Activated CD4-positive, CD25-positive, alpha-beta regulatory T cell treated with anti-CD3 and anti-CD28 coated beads, Interleukin-2, amount 50 U/mL, for 72 hours (primary cell): ENCODE measurements at places on chromosomes 5 and 9.

- no peak for DNase-seq
Measured at GRCh38 chr5:6525910-6526309, 77.3 kb downstream of the UBE2QL1 start.

GRCh38 chr5:74579215-74579614 is 61.3 kb downstream of the ENC1 start:
- DNase-seq: peak; percentile 36

DNA sequence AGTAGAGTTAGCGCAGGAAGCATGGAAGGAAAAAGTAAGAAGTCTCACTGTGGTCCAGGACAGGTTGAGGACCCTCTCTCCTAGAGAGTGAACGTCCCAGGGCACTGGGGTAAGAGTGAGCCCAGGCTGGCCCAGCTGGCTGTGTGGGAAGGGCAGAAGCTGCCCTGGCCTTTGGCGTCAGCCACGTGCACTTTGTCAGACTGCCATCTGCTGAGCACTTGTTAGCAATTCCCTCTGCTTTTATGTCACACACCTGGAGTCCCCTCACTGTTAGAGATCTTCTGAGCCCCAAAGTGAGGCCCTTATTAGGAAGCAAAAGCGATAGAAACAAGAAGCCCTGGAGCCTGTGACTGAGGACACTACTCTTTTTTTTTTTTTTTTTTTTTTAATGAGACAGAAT is 79.1 kb downstream of the UGCG start:
- no peak for DNase-seq

- DNase-seq: no peak
Measured at GRCh38 chr9:15549611-15550010, 3.2 kb upstream of the CCDC171 start.

DNA sequence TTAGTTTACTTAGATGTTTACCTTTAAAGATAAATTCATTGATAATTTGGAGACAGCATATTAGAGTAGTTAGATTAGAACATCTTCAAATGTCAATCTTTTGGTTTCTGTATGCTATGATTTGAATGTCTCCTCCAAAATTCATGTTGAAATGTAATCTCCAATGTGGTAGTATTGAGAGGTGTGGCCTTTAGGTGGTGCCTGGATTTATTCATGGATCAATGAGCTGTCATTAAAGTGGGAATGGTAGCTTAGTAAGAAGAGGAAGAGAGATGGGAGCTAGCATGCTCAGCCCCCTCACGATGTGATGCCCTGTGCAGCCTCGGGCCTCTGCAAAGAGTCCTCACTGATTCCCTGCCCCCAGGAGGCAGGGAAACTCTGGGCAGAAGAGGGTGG is 133.6 kb upstream of the TUT7 start:
- DNase-seq: no peak

DNA sequence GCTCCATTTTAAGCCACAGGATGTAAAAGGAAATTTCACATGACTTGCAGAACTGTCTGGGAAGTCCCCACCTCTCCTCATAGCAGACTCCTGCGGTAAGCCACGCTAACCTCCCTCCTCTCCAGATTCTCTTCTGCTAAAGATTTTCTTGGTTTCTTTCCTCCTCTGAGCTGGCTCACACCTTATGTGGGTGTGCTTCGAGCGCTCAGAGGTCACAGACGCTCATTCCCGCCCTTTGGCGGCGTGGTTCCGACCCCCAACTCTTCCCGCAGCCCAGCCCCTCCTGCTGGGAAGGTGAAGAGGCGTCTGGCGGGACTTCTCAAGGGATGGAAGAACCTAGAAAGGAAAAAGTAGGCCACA is 32.9 kb upstream of the CDK20 start:
- DNase-seq: peak; percentile 38

DNA sequence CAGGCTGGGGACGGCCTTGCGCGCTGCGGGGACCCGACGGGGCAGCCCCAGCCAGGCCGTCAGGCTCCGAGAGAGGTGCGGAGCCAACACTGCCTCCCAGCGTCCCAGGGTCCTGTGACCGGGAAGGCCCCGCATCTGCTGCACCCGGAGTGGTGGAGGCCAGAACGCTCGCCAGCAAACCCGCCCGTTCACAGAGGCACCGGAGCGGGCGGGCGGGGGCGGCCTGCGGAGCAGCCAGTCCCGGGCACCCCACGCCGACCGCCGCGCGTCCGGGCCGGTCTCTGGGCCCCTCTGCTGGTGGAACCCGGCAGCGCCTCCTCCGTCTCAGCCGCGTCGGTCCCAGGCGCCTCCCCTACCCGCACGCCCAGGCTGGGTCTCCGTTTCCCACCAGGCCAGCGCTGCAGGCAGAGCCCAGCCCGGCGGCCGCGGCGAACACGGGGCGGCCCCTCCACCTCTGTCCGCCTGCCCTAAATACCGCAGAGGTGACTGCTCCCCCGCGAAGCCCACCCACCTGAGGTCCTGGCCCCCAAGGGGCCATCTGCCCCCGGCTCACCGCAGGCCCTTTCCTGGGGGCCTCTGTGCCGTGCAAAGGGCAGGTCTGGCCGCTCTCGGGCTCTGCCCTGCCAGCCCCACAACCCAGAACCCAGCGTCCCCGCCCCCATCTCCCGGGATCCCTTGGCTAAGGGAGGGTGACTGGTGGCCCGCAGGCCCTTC is 15.9 kb downstream of the EXD3 start:
- peak; percentile 80 for DNase-seq

DNA sequence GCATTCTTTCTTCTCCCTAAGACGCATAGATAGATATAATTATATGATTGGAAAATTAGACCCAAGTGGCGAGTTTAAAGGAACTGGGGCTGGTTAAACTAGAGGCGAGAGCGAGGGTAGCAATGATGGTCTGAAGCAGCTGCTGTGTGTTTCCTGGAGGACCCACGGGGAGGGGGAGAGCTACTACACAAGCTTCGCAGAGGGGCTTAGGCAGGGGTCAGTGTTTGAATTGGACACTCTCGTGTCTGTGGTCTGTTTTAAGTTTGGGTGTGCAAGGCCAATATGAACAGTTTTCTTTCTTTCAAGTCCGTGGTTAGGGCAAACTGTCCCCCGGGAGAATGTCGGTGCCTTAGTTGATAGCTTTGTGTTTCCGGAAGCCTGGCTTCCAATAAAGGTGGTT is 43.1 kb downstream of the PDZD2 start:
- no peak for DNase-seq

DNA sequence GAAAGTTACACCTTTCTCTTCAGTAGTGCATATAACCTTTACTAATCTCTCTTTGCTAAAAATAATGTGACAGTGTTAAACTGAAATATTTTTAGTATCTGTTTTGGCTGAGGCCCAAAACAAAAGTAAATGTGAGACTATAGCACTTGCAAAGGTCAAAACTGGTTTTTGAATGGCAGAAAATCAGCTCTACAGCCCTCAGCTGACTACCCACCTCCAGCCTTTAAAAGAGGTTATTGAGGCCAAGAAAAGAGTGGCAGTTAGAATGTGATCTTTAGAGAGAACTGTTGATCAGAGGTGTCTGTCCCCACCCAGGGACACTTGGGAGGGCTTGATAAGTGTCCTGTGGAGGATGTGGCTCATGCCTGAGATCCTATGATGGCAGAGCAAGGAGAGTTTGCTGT is 30.9 kb downstream of the PRKACG start:
- DNase-seq: no peak

GRCh38 chr5:10760921-10761184 is 181 bp downstream of the DAP start:
- no peak for DNase-seq

- no peak for DNase-seq
Measured at GRCh38 chr5:55650386-55650785, 61.7 kb downstream of the SLC38A9 start.

- no peak for DNase-seq
Measured at GRCh38 chr9:34559624-34560455, 29.7 kb downstream of the CNTFR start.

DNA sequence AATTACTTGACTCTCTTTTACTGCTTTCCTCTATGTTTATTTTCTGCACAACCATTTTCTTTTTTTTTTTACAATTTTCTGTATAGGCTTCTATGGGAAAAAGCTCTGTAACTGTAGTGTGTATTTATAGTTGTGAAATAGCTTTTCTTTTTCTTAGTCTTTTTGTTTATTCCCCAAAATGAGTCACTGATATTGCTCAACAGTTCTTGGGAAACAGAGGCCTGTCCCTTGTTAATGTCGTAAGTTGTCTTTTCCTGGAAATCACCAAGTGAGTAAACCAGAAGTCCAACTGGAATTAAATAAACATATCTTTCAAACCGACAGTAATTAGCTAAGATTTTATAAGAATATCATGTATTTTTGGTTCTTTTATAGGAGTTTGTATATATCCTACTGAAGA is 325.1 kb upstream of the PRR16 start:
- no peak for DNase-seq
